Activated CD8-positive, alpha-beta memory T cell treated with anti-CD3 and anti-CD28 coated beads for 1 hour (primary cell): ENCODE measurements at places on chromosomes 5 and 9.
A peak's percentile ranks its signal among the peaks of the same experiment; 100 is the strongest.

- no peak for DNase-seq
Measured at GRCh38 chr5:131186561-131187256, 16.0 kb downstream of the LYRM7 start.

DNA sequence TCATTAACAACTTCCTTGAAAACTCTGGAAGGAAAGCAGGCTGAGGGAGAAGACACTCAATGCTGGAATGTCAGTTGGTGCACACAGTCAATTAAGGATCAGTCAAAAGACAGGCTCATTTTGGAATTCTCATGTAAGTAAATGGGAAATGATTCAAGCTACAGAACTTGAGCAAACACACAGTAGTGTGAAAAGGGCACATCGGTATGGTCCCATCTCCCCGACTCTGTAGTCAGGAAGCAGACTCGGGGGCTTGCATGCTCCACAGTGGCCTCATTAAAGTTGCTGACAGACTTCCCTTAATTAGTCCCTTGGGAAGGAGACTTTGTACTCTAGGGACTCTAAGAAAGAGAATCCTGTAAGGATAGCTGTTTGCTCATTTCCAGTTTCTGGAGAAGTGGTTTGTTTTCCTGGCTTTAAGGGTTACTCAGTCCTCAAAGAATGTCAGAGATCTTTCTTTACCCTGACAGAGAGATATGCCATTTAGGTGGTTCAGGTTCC lies 339.2 kb downstream of the ADAMTS6 start:
- DNase-seq = no peak

DNA sequence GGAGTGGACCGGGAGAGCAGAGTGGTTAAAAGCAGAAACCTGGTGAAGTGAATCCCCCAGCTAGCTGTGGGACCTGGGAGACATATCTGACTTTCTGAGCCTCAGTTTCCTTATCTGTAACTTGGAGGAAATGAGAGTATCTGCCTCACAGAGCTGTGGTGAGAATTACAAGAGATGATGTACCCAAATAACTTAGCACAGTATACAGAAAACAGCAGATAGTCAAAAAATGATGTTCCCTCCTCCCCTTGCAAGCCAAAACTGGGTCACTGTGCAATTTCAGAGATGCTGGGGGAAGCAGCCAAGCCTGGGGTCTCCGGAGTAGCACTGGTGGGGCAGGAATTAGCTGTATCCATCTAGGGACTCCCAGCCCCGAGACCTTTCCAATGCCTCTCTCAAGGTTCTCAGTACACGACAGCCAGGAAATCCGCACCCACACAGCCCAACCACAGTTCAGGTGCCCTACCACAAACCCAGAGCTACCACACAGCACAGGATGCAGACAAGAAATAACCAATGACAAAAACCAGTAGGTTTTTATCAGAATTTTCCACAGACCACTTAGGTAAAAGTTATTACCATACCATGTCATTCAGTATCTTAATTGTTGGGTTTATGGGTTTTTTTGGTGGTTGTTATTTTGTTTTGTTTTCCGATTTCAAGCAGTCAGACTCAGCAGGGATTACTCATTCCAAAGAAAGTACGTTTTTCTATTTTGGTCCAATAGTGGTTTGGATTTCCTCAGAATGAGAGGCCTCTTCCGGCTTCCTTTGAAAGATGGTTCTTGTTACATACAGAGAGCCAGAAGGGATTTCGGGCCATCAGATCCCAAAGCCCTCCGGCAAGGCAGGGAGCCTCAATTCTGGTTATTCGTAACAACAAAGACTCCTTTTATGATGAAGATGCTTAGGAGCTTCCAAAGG lies 4.9 kb upstream of the HRH2 start:
- DNase-seq = peak; percentile 41

GRCh38 chr5:144298658-144299057 lies 128.0 kb downstream of the KCTD16 start:
- DNase-seq = no peak

DNA sequence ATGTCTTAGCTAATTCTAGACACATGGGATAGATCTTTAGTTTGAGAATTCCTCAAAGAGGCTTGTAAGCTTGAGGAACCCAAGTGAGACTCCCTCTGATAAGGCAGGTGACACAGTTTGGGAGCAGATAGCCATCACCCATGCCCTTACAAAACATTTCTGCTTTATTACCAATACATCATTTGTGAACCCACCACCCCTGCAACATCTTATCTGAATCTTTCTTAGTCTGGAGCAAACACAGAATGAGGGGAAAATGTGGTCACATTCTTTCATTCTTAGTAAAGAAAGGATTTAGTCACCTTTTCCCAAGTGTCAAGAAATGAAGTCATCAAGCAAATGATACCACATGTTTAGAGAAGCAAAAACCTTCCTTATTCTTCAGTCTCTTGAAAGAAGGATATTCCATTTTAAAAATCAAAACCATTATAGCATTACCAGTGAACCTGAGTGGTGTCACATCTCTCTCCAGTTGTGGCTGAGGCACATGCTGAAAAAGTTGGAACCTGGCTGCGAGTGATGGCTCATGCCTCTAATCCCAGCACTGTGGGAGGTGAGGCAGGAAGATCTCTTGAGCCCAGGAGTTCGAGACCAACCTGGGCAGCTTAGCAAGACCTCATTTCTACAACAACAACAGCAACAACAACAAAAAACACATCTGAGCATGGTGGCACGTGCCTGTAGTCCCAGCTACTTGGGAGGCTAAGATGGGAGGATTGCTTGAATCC lies 65.9 kb downstream of the PRKACG start:
- DNase-seq = no peak

GRCh38 chr5:147822686-147823491 lies 8.6 kb downstream of the SPINK1 start:
- DNase-seq = no peak

DNA sequence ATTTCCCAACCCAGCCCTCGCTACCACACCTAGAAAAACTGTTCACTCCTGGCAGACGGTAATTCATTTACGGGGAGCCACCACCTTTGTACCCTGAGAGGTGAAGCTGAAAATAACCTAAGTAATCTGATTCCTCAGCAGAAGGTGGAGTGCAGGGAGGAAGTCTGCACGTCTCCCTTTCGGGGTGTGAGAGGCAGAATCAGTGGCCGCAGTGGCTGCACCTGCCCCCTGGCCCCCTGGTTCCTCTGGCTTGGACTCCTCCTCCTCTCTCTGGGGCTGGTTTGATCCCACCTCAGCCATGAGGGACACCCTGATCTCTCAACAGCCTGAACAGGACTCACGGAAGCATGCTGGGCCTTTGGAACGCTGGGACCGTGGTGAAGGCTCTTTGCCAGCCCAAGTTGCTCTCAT lies 10.5 kb downstream of the TMEM174 start:
- DNase-seq = no peak

DNA sequence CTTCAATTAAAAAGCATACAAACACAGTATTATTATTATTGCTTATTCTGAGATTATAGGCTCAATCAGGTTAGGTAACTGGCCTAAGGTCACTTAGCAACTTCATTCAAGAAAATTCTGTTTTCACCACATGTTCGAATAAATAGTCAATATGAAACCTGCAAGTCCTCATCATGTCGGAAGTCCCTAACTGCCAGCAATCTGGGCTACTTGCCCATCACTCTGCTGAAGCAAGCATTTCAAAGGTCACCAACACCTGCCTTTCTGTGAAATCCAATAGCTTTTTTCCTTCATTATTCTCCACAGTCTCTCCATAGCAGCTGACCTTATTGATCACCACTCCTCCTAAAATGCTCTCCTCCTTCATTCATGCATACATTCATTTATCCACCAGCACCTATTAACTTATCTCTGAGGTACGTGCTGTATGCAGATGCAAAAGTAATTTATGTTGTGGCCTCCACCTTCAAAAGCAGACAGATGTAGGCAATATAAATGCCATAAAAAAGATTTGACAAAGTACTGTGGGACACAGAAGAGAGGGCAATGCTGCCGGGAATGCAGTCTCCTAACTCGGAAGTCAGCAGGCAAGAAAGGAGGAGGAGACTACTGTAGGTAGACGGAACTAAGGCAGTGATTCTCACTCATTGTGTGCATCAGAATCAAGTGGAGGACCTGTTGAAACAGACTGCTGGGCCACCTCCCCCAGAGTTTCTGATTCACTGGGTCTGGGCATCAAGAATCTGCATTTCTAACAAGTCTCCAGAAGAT lies 310.9 kb downstream of the BNC2 start:
- DNase-seq = no peak

GRCh38 chr5:74382123-74382855 lies 258.2 kb downstream of the ENC1 start:
- DNase-seq = no peak

GRCh38 chr5:106699198-106699597 lies 971.5 kb downstream of the EFNA5 start:
- DNase-seq = no peak

DNA sequence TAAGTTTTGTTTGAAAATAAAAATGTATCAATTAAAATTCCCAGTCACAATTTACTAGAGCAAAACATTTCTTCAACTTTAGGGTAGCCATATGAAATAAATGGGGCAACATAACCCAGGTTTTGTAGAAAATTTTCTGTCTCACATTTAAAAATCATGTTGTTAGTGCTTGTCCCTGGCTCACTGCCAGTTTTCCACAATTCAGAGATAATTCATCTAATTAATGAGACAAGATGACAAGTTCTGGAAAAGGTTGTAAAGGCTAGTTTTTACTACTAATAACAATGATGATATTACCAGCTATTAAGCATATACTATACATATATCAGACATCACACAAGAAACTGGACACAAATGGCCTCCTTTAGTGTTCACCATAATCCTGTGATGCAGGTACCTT lies 45.9 kb downstream of the MEGF9 start:
- no peak for DNase-seq

DNA sequence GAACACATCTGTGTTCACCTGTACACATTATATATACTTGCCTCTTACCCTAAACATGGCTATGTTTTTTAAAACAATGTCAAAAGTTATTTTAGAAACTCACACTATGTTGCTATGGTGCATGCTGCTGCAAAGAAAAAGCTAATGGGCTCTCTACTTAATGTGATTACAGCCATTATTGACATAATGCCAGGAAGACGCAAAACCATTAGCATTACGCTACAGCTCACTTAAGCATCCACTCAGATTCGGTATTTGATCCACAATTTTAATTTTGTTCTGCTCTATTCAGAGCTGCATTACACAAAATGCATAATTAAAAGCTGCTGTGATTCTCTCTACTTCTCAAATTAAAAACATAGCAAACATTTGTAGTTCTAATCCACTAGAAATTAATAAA lies 395.2 kb downstream of the BNC2 start:
- no peak for DNase-seq
